ENCODE measurements at places on chromosomes 11 and 22. TPM values are rescaled to one million over a fixed set of nuclear protein-coding genes. Genes with fewer than 3 reads are reported as not detected.

Gene HTR3A
- total RNA-seq = not detected

Gene LIF
- total RNA-seq = 0.35 TPM

Gene TBX10
- not detected for total RNA-seq

Gene RAB3IL1
- 3.6 TPM for total RNA-seq

Gene SLC29A2
- total RNA-seq = 4.8 TPM

Gene OR52E6
- total RNA-seq = not detected
